Glutamatergic neuron (in vitro differentiated cells): ENCODE measurements at places on chromosomes 4 and X. TPM values are rescaled to one million over a fixed set of nuclear protein-coding genes. Genes with fewer than 3 reads are reported as not detected.

Gene TCEAL5
- total RNA-seq: 8.7 TPM

DNA sequence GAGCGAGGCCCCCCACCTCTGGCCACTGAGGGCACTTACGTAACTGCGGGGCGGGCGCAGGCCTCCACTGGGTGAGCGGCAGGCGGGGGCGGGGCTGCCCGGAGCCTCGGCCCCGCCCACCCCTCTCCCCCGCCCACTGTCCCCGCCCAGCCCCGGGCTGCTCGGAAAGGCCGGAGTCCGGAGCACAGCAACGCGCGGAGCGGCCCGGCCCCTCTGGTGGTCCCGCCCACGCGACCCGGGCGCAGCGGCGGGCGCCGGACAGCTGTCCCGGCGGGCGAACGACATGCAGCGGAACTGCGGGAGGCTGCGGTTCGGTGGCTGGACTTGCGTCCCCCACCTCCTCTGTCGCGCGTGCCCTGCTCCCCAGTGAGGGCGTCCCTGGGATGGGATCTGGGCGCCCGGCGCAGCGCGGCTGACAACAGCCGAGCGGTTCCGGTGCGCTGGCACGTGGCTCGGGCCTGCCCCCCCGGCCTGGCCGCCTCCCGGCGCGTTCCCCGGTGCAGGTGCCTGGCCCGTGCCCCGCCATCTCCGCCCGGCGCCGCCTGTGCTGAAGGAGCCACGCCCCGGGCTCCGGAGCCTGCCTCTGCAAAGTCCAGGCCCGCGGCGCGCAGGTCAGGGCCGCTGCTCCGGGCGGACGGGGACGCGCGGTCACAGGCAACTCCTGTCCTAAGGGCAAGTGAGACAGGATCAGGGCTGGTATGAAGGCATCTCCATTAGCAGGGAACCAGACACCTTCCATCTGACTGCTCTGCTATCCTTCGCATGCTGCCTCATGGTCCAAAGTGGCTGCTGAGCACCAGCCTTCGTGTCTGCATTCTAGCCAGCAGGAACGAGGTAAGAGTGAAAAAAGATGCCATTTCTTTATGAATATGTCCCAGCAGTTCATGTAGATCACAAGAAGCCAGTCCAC lies 21.8 kb upstream of the JAKMIP1 start:
- H3K27me3 ChIP-seq: peaks cover 2% of the 10 kb centered on the region
- H3K4me1 ChIP-seq: peaks cover 1% of the 10 kb centered on the region
- DNase-seq: peak; percentile 85

GRCh38 chrX:78378476-78379115 lies 51.2 kb upstream of the CYSLTR1 start:
- DNase-seq: no peak
- H3K4me3 ChIP-seq: no peak overlapping the region
- no peak overlapping the region for H3K27ac ChIP-seq
- H3K4me1 ChIP-seq: no peaks in the 10 kb centered on the region
- no peaks in the 10 kb centered on the region for H3K36me3 ChIP-seq

- no peak for DNase-seq
- no peak overlapping the region for H3K4me3 ChIP-seq
- peaks cover 2% of the 10 kb centered on the region for H3K27me3 ChIP-seq
- H3K27ac ChIP-seq: no peak overlapping the region
Measured at GRCh38 chr4:15968551-15969300, 5.8 kb upstream of the FGFBP2 start.
